ENCODE measurements at places on chromosomes 11 and 22.

GRCh38 chr11:19777039-19777376 is 64.4 kb downstream of the NAV2 start:
- DNase-seq, result no peak

- peak; percentile 11 for DNase-seq
Measured at GRCh38 chr11:12599408-12600143, 74.6 kb upstream of the TEAD1 start.

DNA sequence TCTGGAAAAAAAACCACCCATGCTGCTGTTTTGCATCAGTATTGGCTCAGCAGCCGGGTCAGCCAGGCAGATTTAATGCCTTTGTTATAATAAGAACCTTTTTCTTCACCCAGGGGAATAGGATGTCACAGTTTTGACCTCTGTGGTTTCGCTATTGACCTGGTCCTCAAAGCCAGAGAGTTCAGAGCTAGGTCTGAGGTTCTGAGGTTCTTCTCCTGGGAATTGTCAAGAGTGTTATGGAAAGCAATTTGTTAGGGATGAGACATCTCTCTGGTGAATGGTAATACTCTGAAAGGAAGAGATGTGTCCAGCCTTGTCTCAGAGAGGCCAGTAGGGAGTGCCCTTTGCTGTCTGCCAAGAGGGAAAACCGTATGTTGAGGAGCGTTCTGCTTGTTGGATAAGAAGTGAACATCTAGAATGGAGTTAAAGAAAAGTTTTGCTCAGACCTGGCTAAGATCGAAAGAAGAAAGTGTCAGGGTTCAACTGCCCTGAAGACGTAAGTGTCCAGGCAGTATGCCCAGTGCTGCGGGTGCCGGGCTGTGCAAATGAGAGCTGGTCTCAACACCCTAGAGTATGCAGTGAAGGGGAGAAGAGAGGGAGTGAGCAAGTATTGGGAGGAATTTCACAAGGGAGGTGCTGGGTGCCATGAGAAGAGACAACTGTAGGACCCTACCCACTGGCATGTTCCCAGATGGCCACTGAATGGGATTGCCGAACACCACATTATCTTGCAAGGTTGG is 150.9 kb upstream of the TTC12 start:
- DNase-seq, result no peak

GRCh38 chr11:18438691-18439090 is 17.0 kb upstream of the LDHAL6A start:
- no peak for DNase-seq

GRCh38 chr11:66279092-66279734 is 1.2 kb downstream of the CNIH2 start:
- no peak for DNase-seq

GRCh38 chr22:23180893-23181720 is 798 bp downstream of the BCR start:
- DNase-seq, result no peak

GRCh38 chr11:70397336-70397982 is 870 bp upstream of the CTTN start:
- no peak for DNase-seq

DNA sequence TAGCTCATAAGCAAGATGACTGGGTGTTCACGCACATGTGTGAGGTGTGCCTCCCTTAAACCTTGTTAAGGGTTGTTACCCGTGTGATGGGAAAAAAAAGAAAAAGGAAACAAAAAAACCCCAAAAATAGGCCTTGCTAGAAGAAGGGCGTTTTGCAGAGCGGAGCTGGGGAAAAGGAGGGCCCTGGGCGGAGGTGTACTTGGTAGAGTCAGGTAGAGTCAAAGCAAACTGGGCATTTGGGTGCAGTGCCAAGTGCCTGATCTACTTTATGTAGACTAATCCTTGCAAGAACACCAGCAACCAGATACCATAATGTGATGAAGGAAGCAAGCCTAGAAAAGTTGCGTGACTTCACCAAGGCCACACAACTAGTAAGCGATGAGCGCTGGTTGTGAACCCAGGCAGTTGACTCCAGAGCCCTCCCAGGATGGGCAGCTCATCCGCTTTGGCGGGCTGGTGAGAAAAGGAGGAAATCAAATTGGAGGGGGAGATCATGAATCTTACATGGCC is 1.2 kb upstream of the TIRAP start:
- no peak for DNase-seq

DNA sequence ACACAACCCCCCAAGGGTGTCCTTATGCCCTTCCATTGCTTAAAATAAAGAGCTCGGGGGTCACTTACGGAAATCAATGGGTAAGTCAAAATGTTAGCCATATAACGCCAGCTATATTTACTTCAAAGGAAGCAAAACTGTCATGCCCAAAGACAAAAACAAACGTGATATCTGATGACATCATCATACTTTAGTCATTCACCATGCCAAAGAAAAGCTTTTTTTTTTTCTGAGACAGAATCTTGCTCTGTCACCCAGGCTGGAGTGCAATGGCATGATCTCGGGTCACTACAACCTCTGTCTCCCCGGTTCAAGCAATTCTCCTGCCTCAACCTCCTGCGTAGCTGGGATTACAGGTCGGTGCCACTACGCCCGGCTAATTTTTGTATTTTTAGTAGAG is 47.7 kb upstream of the SC5D start:
- DNase-seq, result no peak

DNA sequence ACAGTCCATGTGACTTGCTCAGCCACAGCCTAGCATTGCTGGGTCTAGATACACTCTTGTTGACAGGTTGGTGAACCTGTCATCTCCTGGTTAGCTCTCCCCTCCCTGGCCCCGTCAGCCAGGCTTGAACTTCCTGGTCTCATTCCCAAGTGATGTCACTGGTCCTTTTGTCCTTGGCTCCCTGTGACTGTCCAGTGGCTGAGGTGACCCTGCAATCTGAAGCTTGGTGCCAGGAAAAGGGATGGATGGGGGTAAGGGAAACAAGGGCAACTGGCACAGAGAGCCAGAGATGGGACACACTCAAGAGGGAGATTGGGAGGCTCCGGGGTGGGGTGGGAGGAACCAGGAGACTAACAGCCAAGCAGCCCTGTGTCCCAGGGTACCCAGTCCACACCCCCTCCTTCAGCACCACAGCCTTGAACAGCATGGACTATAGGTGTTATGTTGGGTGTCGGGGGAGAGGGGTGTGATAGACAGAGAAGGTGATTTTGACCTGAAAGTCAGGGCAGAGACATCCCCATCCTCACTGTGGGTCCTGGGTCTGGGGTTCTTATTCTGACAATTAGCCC is 63.8 kb upstream of the THY1 start:
- no peak for DNase-seq

DNA sequence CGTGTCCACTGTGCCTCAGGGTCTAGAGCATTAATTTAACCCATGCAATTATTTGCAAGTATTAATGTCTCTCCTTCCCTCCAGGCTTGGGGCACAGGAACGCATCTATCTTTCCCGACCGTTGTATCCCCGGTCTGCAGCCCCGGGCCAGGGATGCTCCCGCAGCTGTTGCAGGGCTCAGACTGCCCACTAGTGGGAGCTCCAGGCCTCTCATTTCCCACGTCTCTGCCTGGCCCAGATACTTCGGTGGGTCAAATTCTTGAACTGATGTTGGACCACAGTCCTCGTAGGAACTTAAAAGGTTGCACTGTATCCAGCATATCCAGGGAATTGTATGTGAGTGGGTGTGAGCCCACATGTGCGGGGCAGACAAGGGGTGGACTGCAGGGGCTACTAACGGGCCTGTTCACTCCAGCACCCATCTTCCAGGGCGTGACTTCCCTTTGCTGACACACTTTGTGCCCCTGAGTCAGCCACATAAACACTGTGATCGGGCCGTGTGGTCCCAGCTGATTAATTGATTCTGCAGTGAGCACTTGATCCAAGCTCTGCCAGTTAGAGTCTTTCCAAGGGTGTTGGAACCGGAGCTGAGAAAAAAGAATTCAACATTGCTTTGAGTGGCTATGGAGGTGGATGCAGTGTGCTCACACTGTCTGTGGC is 451.3 kb downstream of the TBC1D22A start:
- DNase-seq, result peak; percentile 20

DNA sequence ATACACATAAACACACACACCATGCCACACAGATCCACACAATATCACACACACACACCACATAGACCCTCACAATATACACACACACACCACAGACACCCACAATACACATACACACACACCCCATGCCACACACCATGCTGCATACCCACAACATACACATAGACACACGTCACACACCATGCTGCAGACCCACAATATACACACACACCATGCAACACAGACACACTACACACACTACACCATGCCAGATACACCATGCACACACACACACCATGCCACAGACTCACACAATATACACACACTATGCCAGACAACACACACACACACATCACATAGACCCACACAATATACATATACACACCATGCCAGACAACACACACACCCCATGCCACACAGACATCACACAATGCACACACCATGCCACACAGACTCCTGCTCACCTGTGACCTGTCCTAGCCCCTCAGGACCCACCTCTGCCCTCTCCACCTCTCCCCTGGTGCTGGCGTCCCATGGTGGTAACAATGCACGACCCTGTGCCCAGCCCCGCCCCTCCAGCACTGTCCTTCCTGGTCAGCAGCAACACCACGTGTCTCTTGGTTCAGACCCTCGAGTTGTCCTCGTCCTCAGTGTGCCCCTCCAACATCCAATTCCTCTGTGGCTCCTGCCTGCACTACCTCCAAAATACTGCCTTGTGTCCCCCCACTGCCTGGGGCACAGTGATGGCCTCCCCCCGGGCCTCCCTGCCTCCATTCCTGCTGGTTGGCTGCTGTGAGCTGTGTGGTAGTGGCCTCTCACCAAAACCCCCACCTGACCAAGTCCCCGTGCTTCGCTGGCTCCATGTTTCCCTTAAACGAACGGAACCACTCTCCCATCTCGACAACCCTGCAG is 23.7 kb upstream of the RFPL3 start:
- DNase-seq, result no peak

GRCh38 chr22:26483043-26483438 is 542 bp downstream of the HPS4 start:
- DNase-seq, result no peak
